ENCODE measurements at places on chromosomes 7 and 10. TPM values are rescaled to one million over a fixed set of nuclear protein-coding genes. Genes with fewer than 3 reads are reported as not detected.

PAX4 gene
- not detected for polyA plus RNA-seq

GRCh38 chr10:32050177-32050576 lies 6.0 kb downstream of the KIF5B start:
- DNase-seq: no peak
- H3K4me1 ChIP-seq: peaks cover 45% of the 10 kb centered on the region
- no peaks in the 10 kb centered on the region for H3K27me3 ChIP-seq
- no peak overlapping the region for H3K4me3 ChIP-seq
- peaks cover 40% of the 10 kb centered on the region for H3K36me3 ChIP-seq

DNA sequence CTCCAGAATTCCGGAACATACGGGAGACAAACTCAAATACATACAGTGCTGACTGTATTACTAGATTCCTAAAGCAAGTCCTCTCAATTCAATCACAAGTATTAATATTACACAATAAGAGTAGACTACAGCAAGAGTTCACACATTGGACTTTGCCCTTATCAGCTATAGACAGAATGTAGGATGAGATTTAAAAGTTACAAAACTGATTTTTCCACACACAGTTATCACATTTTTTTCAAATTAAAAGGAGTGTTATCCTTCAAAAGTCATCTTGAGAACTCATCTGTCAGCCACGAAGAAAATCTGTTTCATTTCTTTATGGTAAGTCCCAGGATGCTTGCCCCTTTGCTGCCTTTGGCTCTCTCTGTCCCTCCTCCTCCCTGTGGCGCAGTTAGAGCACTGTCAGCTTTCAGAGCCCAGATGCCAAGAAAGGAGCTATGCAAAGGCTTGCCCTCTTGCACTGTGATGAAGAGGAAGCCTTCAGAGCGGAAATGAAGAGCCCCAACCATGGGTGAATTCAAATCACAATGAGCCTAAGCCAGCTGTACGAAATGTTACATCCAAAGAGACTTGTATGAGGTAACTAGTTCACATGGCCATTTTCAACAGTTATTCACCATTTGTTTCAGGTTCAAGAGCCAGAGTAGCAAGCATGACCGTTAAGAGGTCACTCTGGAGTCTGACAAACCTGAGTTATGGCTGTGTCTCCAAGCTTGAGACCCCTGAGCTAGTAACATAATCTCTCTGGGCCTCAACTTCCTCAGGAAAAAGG lies 10.7 kb downstream of the NCOA4 start:
- H3K4me3 ChIP-seq: no peak overlapping the region
- H3K36me3 ChIP-seq: peaks cover 21% of the 10 kb centered on the region
- H3K4me1 ChIP-seq: peaks cover 8% of the 10 kb centered on the region
- no peaks in the 10 kb centered on the region for H3K27me3 ChIP-seq
- DNase-seq: no peak

GRCh38 chr7:49980465-49980864 lies 112.6 kb downstream of the ZPBP start:
- DNase-seq: no peak
- no peak overlapping the region for H3K4me3 ChIP-seq
- no peak overlapping the region for H3K27ac ChIP-seq
- no peaks in the 10 kb centered on the region for H3K27me3 ChIP-seq
- H3K4me1 ChIP-seq: no peaks in the 10 kb centered on the region

DNA sequence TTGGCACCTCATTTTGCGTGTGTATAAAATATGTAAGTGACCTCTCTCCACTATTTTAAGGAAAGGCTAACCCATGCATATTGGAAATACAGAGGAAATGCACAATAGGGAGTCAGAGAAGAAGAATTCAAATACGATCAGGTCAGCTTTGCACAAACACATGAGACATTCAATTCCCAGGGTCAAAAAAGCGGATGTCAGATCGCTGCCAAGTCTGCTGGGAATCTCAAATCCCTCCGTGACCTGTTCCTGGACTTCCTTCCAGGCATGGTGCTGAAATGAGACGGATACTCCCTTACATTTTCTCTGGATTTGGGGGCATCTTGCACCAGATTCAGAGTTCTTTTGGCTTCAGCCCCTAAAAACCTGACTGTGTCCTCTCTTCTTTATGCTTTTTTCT lies 91.9 kb upstream of the PRKCQ start:
- no peaks in the 10 kb centered on the region for H3K4me1 ChIP-seq
- H3K36me3 ChIP-seq: no peaks in the 10 kb centered on the region
- no peak overlapping the region for H3K4me3 ChIP-seq
- DNase-seq: no peak
- H3K27ac ChIP-seq: no peak overlapping the region

DNA sequence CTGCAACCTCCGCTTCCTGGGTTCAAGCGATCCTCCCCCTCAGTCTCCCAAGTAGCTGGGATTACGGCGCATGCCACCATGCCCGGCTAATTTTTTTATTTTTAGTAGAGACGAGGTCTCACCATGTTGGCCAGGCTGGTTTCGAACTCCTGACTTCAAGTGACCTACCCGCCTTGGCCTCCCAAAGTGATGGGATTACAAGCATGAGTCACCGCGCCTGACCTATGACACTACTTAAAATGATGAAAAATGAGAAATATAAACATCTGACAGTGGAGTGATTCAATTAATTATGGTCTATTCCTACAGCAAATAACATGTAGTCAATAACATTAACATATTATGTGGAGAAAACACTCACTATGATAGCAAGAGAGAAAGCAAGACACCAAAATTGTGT lies 2.2 kb downstream of the BRAT1 start:
- peaks cover 10% of the 10 kb centered on the region for H3K4me1 ChIP-seq
- H3K27ac ChIP-seq: no peak overlapping the region
- no peaks in the 10 kb centered on the region for H3K27me3 ChIP-seq
- no peak for DNase-seq
- H3K36me3 ChIP-seq: peaks cover 18% of the 10 kb centered on the region

DNA sequence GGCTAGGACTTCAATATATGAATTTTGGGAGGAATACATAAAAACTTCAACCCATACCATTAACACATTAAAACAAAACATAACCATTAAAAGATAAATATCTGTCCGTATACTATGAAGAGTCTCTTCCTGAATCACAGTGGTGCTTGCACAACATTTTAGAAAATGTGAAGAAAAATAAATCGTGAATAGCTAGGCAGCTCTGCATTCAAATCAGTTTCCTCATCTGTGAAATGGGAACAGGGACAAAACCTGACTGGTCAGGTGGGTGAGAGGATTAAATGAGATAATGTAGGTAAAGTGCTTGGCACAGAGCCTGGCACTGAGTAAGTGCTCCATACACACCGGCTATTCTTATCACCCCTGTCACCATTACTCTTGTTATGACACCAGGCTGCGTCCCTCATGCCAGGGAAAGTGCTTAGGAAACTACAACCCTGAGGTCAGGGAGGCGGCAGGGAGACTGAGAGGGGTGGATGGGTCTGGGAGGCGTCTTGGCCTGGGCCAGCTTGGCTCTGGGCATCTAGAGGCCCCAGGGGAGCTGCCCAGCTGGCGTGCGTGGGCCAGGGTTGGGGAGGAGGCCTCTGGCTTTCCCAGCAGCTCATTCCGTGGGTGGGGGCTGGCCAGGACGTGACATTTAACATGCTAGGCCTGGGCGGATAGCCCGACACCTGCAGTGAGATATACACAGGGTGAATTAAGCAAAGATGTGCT lies 78.3 kb downstream of the SH3PXD2A start:
- peak; percentile 60 for DNase-seq
- H3K27me3 ChIP-seq: no peaks in the 10 kb centered on the region
- H3K4me1 ChIP-seq: peaks cover 41% of the 10 kb centered on the region
- peaks cover 4% of the 10 kb centered on the region for H3K36me3 ChIP-seq
- no peak overlapping the region for H3K27ac ChIP-seq
- H3K4me3 ChIP-seq: no peak overlapping the region

GRCh38 chr10:48243487-48243886 lies 31.0 kb downstream of the FRMPD2 start:
- DNase-seq: no peak
- H3K4me3 ChIP-seq: no peak overlapping the region
- peaks cover 3% of the 10 kb centered on the region for H3K4me1 ChIP-seq
- H3K27ac ChIP-seq: no peak overlapping the region
- H3K27me3 ChIP-seq: no peaks in the 10 kb centered on the region

Data from SK-N-SH (cell line).